Thoracic aorta (tissue), 2 donors: ENCODE measurements at places on chromosomes 13 and 19.

GRCh38 chr13:95643936-95644598 lies 439 bp downstream of the DZIP1 start:
- no peak for DNase-seq

- DNase-seq = no peak
Measured at GRCh38 chr19:15841875-15842569, 26.6 kb upstream of the OR10H1 start.

DNA sequence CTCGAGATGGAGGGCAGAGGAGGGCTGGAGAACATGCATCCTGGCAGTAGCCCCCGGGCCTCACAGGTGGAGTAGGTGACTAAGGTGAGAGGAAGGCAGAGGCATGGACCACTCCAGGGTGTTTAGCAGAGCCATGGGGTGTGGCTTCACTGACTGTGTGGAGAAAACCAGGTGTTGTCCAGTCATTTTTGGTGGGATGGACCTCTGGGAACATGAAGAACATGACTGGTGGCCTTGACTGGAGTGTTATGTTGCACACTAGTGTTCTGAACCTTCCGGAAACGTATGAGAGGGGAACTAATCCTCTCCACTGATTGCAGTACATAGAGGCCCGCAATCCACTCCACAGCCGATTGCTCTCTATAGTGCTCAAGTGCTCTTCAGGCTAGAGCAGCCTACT lies 16.9 kb downstream of the MED26 start:
- DNase-seq = no peak

DNA sequence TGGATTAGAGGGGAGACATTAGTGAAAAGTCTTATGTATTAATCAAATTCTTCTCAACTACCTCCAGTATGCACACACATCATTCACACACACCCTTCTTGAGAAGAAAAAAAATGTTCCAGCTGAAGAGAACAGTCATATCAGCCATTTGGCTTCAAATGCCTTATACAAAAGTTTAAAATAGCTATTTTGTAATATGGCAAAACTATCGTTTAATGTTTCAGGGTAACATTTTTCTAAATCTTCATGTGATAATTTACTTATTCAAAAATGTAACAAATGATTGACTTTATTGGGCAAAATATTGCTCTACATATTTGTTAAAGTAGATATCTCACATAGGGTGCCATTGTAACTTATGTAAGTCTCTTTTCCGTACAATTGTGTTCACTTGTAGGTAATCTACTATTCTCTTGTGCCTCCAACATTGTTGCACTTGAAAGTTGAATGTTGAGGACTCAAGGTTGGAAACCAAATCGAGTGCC lies 13.6 kb downstream of the ZIC2 start:
- DNase-seq = no peak

DNA sequence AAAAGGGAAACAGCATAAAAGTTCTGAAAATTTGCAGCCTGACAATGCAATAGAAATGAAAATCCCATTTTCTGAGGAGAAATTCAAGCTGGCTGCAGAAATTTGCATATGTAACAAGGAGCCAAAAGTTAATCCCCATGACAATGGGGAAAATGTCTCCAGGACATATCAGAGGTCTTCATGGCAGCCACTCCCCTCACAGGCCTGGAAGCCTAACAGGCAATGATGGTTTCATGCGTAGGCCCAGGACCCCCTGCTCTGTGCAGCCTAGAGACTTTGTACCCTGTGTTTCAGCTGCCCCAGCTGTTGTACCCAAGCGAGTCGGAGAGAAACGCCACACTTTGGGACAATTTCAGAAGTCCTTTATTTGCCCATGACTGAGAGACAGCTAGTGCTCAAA lies 701.3 kb upstream of the KLHL1 start:
- no peak for DNase-seq

DNA sequence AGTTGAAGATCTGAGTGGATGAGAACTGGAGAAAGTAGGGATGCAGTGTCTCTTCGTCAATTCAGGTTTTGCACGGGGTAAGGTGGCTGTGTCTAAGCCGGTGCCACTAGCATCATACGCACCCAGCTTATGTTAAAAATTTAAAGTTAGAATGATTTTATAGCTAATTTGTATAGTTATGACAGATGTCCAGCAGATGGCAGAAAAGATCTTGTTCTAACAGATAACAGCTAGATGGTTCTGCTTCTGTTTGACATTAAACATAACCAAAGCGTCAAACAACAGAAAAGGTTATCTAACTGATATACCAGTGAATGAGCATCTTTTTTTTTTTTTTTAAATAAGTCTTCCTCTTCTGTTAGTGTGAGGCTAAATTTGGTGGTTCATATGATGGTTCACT lies 18.8 kb upstream of the EDDM13 start:
- DNase-seq = no peak

DNA sequence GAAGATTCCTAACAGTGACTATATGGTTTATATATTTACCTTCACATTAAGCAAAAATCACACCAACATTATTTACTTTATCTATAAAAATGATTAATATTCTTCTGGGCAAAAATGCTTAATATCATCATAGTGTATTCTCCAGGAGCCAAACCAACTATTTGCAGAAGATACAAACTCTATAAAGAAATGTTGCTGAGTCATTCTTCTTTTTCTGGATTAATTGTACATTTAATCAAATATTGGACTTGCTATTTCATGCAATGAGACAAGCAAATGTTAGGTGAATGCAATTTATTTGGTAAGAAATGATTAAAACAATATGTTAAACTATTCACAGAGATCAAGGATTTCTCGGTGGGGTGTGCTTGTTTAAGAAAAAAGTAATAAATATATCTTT lies 1075.8 kb downstream of the PCDH9 start:
- DNase-seq = no peak

GRCh38 chr19:48258350-48258749 lies 2.6 kb upstream of the CARD8 start:
- DNase-seq = no peak

DNA sequence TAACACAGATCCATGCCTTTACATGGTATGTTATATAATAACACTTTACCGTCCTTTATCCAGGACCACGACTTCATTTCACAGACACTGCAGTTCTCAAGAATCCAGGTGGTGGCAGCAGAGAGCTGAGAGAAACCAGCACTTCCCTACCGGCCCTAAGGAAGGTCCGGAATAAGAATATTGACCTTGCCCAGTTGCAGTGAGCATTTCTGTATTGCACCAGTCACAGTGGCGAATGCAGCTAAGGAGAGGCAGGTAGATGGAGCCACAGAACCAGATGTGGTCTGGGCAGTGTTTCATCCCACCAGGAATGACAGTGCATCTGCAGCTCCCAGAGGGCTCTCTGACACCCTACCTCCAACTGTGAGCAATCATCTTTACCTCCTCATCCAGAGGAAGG lies 44.6 kb downstream of the ZNF787 start:
- DNase-seq = no peak

DNA sequence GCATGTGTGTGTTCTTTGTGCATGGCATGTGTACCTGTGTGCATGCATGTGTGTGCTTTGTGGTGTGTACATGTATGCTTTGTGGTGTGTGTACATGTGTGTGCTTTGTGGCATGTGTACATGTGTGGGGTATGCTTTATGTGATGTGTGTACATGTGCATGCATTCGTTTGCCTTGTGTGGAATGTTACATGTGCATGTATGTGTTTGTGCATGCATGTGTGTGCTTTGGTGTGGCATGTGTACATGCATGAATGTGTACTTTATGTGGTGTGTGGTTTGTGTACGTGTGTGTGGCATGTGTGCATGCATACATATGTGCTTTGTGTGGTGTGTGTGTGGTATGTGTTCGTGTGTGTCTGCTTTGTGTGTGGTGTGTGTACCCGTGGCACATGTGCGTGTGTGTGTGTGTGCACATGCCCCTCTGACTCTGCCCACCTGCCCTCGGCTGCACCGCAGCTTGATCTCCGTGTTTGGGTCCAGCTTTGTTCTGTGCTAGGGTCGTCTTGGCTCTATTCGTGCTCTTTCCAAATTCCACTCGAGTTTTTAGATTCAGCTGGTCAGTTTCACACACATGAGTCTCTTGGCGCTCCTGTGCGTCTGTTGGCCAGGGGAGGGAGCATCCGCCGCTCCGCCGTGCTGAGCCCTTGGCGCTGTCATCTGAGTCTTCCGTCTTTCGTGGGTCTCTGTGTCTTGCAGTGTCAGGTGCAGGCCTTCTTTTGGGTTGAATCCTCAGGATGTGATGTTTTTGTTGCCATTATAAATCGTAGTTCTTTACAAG lies 46.5 kb upstream of the TFDP1 start:
- DNase-seq = no peak

- DNase-seq = no peak
Measured at GRCh38 chr13:114112231-114112825, 20.1 kb downstream of the RASA3 start.

DNA sequence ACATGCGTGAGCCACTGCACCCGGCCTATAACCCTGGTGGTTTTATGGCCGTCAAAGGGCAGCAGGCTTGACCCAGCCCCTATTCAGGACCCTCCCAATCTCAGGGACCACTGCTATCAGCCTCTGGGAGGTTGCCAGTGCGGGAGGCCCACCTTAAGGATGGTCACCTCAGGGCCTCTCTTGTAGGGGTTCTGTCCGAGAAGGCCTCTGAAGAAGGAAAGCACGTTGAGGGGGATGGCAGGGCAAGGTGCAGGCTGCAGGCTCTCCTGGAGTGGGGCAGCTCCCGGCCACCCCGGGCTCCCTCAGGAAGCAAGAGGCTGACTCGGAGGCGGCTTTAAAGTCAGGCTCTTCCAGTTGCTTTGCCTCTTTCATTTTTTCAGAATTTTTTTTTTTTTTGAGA lies 6.0 kb upstream of the GRTP1 start:
- DNase-seq = no peak

DNA sequence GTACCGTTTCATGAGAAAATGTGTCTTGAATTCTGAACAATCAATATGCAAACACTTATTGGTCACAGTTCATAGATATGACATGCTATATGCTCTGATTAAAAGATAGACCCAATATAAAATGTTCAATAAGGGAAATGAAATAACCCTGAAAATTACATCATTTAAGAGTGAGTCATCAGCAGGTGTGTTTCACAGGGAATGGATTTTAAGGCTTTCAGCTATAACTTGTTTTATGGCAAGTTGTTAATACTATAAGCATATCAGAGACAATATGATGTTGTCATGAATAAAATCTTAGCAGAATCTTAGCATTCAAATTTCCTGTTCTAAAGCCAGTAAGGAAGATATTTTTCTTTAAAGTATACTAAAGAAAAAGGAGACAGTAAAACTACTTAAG lies 483.4 kb upstream of the PCDH9 start:
- DNase-seq = no peak

- DNase-seq = no peak
Measured at GRCh38 chr13:23828086-23828485, 61.1 kb downstream of the MIPEP start.

DNA sequence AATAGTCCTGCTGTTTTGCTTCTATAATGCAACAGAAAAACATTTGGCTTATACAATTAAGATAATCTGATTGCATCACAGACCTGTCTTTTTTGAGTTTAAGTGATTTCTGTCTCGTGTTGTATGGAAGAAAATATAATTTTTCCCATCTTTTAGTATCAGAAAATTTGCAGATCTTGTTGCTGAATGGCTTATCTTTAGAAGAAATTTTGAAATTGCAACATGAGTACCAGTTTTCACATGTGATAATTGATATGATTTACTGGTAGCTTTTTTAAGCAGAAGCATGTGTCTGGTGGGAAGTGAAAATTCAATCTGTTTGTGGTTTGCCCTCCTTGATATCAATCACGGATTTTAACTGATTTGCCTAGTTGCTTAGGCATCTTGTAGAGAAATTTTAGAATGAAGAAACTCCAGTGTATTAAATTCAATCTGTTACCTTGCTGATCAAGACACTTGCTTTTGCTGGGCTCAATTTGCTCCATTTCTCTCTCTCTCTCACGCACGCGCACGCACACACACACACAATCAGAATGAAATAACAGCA lies 89.8 kb upstream of the MYCBP2 start:
- no peak for DNase-seq

GRCh38 chr13:30453727-30454126 lies 12.0 kb downstream of the HMGB1 start:
- DNase-seq = no peak

- DNase-seq = no peak
Measured at GRCh38 chr19:33887891-33888290, 91.2 kb downstream of the KCTD15 start.

- DNase-seq = no peak
Measured at GRCh38 chr13:89603187-89603586, 1744.3 kb upstream of the MIR17HG start.

GRCh38 chr13:51066091-51066831 lies 44.8 kb downstream of the C13orf42 start:
- DNase-seq = no peak

DNA sequence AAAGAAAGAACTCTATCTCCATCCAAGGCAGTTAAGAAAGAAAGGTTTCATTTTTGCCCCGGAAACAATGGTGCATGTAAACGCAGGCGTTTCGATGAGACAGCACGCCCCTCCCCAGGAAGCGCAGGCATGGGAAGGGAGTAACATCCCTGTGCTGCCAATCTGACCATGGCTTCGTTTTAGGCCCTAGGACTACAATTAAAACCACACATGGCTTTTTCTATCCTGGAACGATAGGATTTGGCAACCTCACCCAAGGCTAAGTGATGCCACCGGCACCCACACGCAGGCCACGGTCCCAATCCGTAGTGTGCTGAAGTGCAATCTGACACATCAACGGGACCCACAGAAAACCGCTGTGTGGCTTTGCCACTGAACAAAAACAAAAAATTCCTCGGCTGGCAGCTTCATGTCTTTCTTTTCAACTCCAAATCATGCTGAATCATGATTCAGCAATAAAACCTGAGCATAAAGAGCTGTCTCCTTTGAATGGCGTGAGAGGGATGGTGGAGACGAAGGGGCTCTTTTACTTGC lies 24.2 kb downstream of the RANBP3 start:
- DNase-seq = no peak

- DNase-seq = no peak
Measured at GRCh38 chr19:1276628-1277022, 1.3 kb downstream of the FAM174C start.

- no peak for DNase-seq
Measured at GRCh38 chr19:2230807-2231533, 5.2 kb downstream of the PLEKHJ1 start.

- DNase-seq = no peak
Measured at GRCh38 chr19:3979289-3979673, 6.0 kb downstream of the EEF2 start.

DNA sequence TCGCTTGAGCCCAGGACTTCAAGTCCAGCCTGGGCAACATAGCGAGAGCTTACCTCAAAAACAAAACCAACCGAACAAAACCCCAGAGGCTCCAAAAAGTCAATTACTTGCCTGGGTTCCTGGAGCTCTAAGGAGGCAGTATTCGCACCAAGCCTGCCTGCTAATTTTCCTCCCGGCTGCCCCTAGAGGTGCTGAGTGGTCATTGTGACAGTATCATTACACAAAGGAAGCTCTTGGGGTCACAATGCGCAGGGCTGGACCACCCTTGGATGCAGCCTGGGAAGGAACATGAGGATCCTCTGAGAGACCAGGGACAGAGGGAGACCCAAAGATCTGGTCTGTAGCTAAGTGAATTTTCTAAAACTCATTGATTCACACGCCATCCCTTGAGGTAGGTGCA lies 8.5 kb upstream of the PEX11G start:
- no peak for DNase-seq
